Activated CD8-positive, alpha-beta memory T cell treated with anti-CD3 and anti-CD28 coated beads, Interleukin-2, amount 10 ng/mL, durations not matched to agents 7 days and 5 days (primary cell): ENCODE measurements at places on chromosomes 13 and 19. TPM values are rescaled to one million over a fixed set of nuclear protein-coding genes. Genes with fewer than 3 reads are reported as not detected.

NFIX gene
- 0.21 TPM for total RNA-seq

METTL21C gene
- not detected for total RNA-seq

ZNF112 gene
- not detected for total RNA-seq

ZNF101 gene
- total RNA-seq = 75.0 TPM

ASF1B gene
- total RNA-seq = 124 TPM

LCP1 gene
- 1,101 TPM for total RNA-seq

ZNF441 gene
- total RNA-seq = 9.4 TPM

PSG5 gene
- not detected for total RNA-seq

DCT gene
- not detected for total RNA-seq

ATXN8OS gene
- total RNA-seq = not detected

CYP2A6 gene
- not detected for total RNA-seq

WTIP gene
- total RNA-seq = 0.33 TPM

SPRED3 gene
- total RNA-seq = 0.84 TPM

IL17D gene
- total RNA-seq = 0.15 TPM

DPY19L3 gene
- 10.2 TPM for total RNA-seq

IGFL1 gene
- not detected for total RNA-seq

RYR1 gene
- 1.5 TPM for total RNA-seq

NCAN gene
- total RNA-seq = 0.05 TPM

PSG1 gene
- not detected for total RNA-seq

TRIM28 gene
- total RNA-seq = 571 TPM

ANKRD27 gene
- total RNA-seq = 40.3 TPM

OSCAR gene
- total RNA-seq = 0.47 TPM

ZNF180 gene
- 9.1 TPM for total RNA-seq

HPN gene
- total RNA-seq = not detected

FPR3 gene
- not detected for total RNA-seq

LYPD3 gene
- total RNA-seq = 0.33 TPM

SLC8A2 gene
- total RNA-seq = 0.32 TPM

DPP9 gene
- total RNA-seq = 98.0 TPM

FFAR2 gene
- not detected for total RNA-seq

SMAD9 gene
- total RNA-seq = not detected
